ENCODE measurements at places on chromosomes 13 and 19.

- DNase-seq: no peak
Measured at GRCh38 chr19:33497131-33497777, 24.3 kb downstream of the PEPD start.

DNA sequence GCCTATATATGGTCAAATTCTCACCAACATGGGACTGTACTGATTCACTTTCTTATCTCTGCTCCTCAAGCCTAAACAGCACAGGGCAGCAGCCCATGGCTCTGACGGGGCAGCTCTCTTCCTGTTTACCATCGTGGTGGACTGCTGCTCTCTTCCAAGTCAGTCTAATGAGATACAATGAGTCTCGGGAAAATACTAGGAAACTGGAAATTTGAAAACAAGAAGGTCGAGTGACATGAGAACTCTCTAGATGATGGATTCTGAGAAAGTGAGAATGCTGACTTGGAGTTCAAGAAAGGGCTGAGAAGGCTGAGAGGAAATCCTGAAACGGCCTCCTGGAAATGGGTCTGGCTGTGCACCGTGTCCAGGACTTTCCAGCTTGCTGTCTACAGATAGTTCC is 122.8 kb upstream of the ARGLU1 start:
- DNase-seq: no peak

- peak; percentile 62 for DNase-seq
Measured at GRCh38 chr13:26022538-26023292, 29.1 kb downstream of the SHISA2 start.

DNA sequence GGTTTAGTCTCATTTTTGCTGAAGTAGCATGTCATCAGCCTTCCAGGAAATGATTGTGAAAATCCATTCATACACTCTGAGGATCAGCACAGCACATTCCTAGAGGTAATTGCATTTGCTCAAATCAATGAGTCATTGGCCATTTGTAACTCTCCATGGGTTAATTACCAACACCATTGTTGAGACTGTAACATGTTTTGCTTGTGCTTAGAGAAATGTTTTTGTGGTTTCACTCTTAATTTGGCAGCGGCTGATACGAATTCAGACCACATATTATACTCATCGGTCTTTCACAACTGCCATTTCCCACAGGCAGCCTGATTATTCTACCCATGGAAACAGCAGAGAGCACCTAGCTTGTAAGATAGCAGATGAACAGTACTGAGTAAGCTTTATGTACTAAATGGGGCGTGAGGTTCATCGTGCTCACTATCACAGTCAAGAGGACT is 110.3 kb downstream of the NHLRC3 start:
- DNase-seq: peak; percentile 71

DNA sequence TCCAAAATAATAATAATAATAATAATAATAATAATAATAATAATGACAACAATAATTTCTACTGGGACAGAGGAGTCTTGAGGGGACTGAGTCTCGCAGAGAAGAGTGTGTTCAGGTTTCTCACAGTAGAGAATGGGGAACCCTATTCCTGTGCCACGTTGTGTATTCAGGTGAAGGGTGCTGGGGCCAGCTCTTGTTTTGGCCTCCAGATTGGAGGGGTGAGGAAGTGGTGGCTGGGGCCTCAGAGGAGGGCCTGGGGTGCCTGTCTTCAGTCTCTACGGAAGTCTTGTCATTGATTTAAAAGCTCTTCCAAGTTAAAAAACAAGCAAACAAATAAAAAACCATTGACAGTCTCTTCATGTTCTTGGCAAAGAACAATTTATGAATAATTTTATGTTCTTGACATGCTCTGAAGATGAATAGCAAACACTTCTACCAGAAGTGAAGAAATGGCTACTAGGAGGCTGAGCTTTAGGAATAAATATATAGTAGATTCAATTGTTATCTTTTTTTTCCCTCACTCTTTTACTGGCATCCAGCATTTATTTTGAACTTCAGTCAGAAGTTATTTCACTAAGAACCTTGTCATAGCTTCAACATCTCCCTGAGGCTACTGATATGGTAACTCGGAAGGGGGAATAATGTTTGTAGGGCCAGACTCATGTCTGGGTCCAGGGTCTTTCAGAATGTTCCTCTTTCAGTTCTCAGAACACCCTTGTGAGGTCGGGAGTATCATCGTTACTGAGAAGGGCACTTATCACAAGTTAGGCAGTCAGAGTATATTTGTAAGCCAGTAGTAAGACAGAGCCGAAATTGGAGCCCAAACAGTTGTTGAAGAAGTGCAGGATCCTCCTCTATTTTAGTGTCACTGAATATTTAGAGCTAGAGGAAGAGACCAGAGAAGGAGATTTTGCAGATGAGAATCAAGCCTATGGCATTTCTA is 13.1 kb downstream of the LRCH1 start:
- DNase-seq: no peak

DNA sequence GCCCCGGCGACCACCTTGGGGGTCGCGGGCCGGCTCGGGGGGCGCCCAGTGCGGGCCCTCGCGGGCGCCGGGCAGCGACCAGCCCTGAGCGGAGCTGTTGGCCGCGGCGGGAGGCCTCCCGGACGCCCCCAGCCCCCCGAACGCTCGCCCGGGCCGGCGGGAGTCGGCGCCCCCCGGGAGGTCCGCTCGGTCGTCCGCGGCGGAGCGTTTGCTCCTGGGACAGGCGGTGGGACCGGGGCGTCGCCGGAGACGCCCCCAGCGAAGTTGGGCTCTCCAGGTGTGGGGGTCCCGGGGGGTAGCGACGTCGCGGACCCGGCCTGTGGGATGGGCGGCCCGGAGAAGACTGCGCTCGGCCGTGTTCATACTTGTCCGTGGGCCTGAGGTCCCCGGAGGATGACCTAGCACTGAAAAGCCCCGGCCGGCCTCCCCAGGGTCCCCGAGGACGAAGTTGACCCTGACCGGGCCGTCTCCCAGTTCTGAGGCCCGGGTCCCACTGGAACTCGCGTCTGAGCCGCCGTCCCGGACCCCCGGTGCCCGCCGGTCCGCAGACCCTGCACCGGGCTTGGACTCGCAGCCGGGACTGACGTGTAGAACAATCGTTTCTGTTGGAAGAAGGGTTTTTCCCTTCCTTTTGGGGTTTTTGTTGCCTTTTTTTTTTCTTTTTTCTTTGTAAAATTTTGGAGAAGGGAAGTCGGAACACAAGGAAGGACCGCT is 729 bp downstream of the STK11 start:
- no peak for DNase-seq

- DNase-seq: no peak
Measured at GRCh38 chr13:43877766-43878165, 1.8 kb downstream of the CCDC122 start.

GRCh38 chr13:68927387-68928026 is 1180.1 kb upstream of the ATXN8OS start:
- no peak for DNase-seq

- DNase-seq: peak; percentile 29
Measured at GRCh38 chr13:94195715-94196114, 283.8 kb downstream of the DCT start.

- DNase-seq: no peak
Measured at GRCh38 chr13:27961227-27962085, 7.7 kb downstream of the CDX2 start.

DNA sequence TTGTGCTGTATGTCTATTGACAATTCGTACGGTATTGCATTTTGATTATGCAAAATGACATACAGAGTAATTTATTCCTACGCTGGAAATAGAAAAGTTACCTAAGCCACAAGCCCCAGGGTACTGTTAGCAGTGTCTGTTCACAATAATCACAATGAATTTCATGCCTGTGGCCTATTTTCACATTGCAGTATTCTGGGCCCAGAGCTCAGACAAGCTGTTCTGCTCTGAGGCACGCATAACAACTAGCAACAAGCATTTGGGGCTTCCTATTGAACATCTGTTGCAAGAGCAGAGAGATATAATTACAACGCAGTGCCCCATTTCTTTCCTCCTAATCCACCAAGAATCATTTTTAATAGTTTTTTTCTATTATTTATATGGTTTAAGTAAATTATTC is 158.9 kb upstream of the SGCG start:
- no peak for DNase-seq

DNA sequence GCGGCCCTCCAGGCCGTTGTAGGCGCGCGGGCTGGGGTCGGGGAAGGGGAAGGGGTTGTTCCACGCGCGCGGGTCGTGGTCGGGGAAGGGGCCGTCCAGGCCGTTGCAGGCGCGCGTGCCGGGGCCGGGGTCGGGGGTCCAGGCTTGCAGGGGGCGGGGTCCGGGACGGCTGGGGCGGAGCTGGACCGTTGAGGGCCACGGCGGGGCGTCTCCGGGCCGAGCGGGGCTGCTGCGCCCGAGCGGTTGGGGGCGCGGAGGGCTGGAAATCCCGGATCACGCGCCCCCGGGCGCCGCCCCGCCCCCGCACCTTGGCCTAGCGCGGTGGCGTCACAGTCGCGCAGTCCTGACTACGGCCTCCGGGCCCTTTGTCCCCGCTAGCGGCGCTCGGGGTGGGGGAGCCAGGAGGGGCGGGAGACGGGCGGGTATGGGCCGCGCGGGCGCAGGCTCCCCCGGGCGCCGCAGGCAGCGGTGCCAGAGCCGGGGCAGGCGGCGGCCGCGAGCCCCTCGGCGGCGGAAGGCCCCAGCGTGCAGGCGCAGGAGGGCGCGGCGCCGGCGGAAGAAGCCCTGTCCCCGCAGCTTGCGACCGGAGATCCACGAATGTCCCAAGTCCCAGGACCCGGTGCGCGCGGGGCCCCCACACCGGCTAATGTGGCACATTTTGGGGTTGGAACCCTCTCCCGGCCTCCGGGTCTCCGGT is 665 bp downstream of the GPX4 start:
- no peak for DNase-seq

DNA sequence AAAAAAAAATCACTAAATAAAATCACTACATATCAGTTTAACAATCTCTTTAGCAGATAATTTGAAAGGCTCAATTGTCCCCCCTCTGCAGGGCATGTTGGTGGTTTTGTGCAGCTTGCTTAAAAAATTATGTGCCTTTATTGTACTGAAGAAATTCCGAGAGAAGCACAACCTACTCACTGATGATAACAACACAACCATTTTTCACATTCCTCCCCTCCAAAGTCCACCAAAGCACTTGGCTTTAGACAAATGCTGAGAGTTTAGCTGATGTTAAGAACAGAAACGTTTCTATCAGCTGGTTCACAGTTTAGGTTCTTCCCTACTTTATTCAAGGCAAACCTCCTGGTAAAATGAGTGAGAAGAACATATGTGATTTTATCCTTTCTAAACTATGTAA is 923 bp downstream of the DOCK9 start:
- DNase-seq: no peak

- DNase-seq: no peak
Measured at GRCh38 chr19:50870417-50871089, 2.7 kb upstream of the KLK2 start.

DNA sequence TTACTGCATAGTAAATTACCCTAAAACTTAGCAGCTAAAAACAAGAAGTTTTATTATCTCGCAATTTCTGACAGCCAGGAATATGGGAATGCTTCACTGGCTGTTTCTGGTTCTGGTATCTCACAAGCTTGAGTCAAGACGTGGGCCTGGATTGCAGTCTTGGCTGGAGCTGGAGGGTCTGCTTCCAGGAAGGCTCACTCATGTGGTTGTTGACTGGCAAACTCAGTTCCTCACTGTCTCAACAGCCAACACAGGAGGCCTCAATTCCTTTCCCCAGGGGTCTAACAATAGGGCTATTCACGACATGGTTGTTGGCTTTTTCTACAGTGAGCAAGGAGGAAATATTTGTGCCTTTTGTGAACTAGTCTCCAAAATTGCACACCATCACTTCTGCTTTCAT is 146.3 kb downstream of the GPC5 start:
- DNase-seq: no peak

DNA sequence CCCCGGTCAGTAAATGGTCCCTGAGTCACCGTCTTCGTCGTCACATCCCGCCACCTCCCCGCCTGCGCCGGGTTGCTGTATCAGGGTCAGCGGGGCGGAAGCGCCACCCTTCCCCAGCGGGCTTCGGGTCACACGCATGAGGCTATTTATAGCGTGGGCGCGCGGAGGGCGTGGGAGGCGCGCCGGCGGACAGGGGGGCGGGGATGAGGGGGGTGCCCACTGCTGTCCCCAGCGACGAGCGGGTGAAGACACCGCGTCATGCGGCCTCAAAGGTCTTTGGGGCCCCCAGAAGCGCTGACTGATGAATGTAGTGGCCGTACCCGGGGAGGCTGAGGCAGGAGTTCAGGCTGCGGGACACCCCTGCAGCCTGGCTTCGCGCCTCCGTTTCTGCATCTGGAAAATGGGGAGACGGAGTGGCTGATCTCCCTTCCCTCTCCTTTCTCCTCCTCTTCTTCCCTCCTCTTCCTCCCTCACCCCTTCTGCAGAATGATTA is 7.9 kb downstream of the UNC13A start:
- DNase-seq: peak; percentile 49

- DNase-seq: no peak
Measured at GRCh38 chr19:15717809-15718208, 10.0 kb upstream of the OR10H2 start.

- DNase-seq: no peak
Measured at GRCh38 chr13:34070544-34071303, 252.8 kb downstream of the RFC3 start.

DNA sequence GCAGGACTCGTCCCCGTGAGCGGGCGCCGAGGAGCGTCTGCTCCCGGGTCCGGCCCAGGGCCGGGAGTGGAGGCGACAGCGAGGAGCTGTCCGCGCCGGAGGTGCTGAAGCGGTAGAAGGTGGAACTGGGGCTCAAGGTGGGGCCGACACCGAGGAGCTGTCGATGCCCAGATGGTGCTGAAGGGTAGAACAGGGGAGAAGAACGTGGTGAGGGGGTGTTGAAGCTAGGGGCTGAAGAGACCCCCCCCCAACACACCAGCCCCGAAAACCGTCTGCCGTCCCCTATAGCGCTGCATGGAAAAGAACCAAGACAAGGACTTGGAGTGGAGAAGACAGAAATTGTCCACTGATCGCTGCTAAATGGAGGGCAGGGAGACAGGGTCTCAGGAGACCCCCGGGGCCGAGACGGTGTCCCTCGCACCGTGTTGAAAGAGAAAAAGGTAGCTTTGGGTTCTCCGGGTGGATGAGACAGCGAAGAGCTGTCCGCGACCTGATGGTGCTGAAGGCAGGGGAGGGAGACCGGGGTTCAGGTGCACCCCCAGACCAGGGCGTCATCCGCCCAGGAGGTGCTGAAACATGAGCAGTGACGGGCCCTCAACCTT is 7.1 kb upstream of the PDE4C start:
- DNase-seq: no peak

GRCh38 chr19:52735734-52736133 is 890 bp upstream of the ZNF611 start:
- DNase-seq: peak; percentile 2
